ENCODE measurements at places on chromosomes 12 and 14.

DNA sequence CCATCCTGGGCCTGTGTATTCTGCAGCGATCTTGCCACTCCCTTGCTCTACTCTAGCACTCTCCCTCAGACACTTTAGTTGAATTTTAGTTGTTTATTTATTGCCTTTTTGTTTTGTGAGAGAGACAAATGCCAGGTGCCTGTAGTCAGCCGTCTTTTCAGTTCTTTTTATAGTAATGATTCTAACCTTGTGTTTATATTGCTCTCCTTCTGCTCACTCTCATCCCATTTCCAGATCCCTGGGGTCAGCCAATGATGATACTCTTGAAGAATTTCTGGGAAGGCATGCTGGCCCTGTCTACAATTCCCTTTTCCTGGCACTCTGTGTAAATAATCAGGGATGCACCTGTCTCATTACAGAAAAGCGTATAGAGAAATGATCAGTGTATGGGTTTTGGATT is 334.1 kb upstream of the MIS18BP1 start:
- no peak for DNase-seq

DNA sequence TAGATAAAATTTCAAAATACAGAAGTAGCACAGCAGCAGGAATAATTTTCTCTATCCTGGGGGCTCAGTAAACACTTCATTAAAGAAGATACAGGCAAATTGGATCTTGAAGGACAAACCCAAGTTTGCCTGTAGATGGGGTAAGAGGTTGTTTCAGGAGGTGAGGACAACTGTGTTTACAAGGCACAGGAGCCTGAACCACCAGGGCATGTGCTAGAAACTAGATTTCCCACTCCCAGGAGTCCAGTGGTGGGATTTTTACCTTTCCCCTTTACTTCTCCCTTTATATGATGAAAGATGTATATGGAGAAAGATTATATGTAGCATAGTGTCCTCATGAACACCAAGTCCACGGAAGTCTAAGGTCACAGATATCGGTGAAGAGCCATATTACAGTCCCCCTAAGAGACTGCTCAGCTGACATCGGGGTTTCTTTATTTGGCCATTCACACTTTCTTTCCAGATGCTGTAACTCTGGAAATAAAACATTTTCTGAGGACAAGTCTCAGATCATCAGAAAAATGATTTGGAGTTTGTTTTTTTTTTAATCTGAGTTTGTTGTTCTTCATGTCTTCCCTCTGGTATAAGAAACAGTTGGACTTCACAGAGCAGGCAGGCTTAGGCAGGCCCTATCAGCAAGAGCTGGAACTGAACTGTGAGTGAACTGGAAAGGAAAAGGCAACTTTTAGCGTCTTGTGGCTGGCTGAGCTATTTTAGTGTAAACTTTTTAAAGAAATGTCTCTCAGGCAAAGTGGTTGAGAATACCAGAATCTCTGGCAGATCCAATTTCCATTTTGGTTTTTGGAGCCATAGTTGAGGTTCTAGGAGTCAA is 8.0 kb upstream of the EVL start:
- DNase-seq = no peak

DNA sequence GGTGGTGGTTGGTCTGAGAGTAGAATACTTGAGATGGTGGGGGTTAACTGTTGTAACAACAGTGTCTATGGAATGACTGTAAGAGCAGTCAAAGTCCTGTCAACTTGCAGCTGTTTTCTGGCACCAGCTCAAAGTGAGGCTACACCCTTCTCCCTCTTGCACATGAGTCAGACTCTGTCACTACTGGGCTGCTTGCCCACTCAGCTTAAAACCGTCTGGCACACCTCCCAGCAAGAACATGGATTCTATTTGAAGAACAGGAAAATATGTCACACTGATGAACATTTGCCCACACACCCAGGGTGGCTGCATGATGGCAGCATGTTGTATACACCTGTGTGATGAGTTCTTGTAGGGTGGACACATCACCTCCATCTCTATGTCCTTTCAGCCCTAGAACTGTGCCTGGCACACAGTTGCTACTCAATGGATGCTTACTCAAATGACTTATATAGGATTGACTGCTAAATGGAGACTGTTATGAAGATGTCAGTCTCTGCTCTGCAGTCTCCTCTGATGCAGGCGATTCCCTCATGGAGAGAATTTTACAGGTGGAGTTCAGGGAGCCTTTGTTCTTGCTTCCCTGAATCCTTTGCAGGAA is 19.3 kb upstream of the SERPINA6 start:
- DNase-seq = no peak

DNA sequence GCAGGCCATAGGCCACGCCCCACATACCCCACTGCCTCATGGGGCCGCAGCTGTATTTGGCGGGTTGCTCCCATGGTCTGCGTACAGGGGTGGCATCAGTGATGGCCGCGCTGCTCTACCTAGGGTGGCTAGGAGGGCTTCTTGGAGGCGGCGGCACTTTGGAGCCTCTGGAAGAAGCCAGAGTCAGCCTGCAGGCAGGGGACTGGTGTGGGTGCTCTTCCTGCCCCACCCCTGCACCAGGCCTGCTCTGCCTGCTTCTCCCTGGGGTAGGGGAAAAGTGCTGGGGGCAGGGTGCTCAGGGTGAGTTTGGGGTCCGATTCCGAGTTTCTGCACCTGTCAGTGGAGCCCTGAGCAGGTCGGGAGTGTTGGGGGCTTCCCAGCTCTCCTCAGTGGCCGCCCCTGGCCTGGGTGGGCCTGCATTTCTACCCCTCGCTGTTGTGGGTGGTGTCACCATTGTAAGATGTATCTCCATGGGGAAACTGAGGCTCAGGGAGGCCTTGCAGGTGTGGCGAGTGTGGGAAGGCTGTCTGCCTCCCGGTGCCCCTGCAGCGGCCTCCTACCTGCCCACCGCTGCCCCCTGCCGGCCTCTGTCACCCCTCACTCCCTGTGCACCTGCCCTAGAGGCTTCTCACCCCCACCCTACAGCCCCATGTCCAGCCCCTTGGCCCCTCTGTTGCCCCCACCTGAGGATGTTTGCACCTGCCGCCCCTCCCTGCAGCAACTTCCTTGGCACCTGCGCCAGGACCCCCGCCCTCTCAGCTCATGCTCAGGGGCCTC is 5.5 kb downstream of the CEP170B start:
- no peak for DNase-seq

DNA sequence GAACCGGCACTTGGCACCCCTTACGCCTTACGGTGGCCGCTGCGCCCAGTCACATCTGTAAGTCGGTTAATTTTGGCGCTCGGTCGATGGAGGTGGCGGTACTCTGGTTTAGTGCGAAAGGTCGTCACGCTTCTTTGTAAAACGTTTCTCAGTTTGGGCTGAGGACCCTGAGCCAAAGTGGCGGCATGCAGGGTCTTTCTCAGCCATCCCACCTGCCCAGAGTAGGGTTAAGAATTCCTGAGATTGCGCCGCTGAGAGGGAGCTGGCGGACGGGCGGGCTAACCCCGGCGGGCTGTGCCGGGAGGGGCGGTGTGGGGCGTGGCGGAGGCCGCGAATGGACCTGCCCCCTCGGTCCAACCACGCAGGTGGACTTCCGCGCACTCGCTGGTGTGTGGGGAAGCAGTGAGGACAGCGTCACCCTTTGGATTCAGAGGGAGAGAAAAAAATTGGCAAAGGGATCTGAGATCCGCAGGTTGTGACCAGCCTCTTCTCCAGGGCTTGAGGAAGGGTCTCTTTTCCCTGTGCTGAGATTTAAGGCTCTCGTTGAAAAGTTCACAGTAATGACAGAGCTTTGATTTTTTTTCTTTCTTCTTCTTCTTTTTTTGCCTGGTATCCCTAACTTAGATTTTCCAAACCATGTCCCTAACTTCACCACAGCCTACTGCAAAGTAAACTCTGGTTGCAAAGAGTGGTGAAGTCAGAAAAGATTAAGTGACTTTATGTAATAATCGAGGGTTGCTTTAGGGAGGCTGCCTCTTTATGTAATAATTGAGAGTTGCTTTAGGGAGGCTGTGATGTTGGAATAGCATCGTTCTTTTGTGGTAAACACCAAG is 602 bp upstream of the FBXO33 start:
- DNase-seq = peak; percentile 37

GRCh38 chr12:26863515-26863914 is 30.5 kb upstream of the ITPR2 start:
- no peak for DNase-seq

- no peak for DNase-seq
These were observed 210.8 kb downstream of the CNTN1 start for GRCh38 chr12:40903040-40903439.

DNA sequence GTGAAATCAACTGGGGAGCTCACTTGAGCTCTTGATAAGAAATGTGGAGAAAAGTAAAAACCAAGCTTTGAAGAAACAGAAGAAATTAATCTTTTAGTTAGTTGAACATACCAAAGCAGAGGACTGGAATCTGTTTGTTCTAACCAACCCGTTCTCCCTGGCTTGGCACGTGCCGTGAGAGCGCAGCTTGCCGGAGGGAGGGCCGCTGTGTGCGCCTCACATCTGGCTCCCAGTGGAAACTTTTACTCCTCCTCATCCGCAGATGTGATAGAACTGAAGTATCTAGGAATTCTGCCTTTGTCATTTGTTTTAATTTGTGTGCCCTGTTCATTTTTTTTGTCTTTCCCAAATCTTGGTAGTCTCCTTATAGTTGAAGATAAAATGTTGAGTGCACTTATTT is 64.9 kb downstream of the DDX51 start:
- DNase-seq = no peak

DNA sequence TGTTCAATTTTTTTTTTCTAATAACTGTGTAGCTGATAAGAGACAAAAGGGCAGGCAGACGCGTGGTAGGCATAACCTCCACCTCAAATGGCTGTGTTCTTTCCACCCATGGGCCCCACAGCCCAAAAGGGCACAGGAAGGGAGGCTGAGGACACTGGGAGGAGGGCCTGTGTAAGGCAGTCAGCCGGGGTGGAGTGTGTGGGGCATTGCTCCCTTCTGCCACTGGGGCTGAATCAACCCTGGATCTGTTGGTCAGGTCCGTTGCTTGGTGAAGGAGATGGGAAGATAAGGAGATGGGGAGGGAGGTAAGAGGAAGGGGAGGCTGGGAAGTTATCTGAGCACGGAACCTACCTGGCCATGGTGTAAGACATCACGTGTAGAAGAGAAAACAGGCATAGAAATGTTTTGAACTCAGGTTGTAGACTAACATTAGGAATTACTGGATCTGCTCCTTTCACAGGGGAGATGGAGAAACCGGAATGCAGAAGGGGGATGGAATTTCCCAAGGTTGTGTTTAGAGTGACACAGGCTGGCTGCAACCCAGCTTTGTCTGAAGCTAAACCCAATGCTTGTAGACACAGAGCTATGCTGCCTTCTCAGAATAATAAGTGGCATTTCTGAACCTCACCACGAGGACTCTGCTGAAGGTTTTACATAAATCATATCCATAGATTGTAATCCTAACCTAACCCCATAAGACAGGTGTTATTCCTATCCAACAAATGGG is 138.5 kb upstream of the NOS1 start:
- no peak for DNase-seq

GRCh38 chr14:37602605-37603453 is 7.4 kb downstream of the TTC6 start:
- no peak for DNase-seq

GRCh38 chr12:97404093-97404492 is 58.5 kb upstream of the RMST start:
- DNase-seq = no peak

- DNase-seq = no peak
These were observed 4.8 kb downstream of the ARHGAP5 start for GRCh38 chr14:32081901-32082300.

- no peak for DNase-seq
These were observed 17.6 kb upstream of the SLC2A13 start for GRCh38 chr12:40123496-40123895.

GRCh38 chr14:51612449-51612848 is 39.3 kb upstream of the FRMD6 start:
- no peak for DNase-seq

DNA sequence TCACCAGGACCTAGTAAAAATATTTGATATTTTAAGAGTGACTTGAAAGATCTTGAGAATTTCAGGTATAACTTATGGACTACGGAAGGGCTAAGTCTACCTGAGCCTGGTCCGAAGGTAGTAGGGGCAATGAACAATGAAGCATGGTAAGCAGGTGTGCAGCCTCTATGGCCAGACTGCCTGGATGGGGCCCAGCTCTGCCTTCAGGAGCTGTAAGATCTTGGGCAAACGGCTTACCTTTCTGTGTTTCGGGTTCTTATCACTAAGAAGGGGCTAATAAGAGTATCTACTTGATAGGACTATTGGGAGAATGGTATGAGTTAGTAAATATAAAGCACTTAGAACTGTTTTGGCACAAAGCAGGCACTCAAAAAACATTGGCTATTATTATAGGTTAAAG is 19.1 kb upstream of the WASHC3 start:
- no peak for DNase-seq

DNA sequence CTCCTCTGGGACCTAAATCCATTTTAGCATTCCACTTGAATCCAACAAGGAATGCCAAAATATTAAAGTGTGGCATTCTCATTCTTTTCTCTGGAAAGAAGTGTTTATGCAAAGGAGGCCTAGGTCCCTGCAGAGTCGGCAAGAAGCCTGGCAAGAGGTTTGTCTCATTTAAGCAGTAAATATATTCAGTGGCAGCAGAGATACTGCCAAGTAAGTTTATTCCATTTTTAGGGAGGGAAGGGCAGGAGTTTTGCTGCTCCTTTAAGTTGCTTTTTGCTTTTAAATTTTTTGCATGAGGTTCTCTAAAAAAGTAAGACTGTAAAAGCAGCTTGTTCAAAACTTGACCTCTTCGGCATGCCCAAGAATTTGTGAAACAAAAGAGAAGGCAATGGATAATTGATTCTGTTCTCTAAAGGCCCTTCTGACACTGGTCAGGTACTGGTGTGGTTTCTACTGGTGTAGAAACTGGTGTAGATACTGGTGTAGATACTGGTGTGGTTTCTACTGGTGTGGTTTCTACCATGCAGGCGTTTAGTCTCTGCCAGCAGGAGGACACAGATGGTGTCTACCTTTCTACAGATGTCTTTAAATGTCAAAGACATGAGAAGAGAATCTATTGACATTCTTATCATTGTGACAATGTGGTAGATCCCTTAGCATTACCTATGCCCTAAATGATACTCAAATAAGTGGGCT is 107.3 kb downstream of the SAMD4A start:
- no peak for DNase-seq

DNA sequence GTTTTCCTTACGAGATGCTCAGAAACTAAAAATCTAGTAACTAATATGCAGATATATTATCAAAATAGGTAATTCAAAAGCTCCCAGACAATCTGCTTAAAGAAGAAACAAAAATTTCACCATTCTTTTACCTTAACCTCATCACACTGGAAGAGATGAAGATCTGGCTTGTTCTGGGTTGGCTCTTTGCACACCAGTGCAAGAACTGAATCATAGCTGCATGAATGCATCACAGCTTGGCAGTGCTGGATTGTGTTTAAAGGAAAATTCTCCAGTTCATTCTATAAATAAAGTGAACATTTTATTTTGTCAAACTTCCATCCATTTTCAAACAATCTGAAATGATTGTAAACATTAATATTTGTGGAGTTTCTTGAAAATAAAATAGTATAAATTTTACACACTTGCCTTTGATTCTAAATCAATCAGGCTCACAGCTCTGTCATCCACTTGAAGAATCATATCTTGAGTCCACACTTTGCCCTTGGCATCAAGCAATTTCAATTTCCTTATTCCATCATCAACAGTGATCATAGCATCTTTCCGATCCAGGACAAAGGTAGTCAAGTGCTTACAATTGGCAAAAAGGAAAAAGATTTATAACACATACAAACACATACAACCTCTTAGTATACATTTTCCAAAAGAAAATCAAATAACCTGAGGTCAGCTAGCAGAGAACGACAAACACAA is 119.8 kb downstream of the EPS8 start:
- no peak for DNase-seq
